ENCODE measurements at places on chromosomes 4 and X.

DNA sequence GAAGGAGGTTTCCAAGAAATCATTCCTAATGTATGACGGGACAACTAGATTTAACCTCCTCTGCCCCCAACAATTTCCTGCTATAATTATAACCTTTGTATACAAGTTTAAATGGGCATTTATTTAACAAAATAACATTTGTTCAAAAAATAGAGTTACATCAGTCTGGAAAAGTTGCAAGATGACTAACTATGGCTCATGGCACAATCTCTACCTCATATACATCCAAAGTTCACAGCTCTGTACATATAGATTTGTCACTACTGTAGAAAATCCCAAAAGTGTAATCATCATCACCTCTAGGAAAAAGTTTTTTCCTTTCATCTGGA, 3.8 kb upstream of the RPS6KA3 start:
- DNase-seq: no peak

DNA sequence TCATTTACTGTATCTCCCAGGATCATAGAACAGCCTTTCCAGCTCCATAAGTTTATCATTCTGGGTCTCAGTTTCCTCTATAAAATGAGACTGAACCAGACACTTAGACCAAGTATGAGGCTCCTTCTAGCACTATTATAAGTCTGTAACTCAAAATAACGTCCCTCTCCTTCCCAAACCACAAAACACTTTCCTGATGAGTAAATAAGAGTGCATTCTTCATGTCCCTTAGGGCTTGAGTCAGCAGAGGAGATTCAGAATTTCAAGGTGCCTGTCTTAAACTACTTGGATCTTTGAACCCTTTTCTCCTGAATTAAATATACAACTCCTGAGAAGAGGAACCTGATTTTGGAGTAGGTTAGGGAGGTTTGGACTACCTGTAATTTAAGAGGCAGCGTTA, 62.6 kb downstream of the GLRA2 start:
- no peak for DNase-seq

DNA sequence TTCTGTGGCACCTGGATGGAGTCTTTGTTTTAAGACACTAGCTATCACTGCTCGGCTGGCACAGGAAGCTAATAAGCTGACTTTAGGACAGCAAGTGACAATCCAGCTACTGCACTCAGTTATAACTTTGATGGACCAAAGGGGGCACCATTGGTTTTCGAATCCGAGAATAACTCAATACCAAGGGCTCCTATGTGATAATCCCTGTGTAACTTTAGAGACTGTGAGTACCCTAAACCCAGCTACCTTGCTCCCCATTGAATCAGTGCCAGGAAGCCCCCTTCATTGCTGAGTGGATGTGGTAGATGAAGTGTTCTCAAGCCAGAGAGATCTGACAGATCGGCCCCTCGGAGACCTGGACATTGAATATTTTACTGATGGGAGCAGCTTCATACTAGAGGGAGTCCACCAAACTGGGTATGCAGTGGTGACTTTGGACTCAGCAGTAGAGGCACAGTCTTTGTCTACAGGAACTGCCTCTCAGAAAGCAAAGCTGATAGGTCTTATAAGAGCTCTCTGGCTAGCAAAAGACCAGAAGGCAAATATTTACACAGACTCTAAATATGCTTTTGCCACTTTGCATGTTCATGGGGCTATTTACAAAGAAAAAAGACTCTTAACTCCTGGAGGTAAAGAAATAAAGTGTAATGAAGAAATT, 35.5 kb upstream of the UGT2B7 start:
- DNase-seq: no peak

DNA sequence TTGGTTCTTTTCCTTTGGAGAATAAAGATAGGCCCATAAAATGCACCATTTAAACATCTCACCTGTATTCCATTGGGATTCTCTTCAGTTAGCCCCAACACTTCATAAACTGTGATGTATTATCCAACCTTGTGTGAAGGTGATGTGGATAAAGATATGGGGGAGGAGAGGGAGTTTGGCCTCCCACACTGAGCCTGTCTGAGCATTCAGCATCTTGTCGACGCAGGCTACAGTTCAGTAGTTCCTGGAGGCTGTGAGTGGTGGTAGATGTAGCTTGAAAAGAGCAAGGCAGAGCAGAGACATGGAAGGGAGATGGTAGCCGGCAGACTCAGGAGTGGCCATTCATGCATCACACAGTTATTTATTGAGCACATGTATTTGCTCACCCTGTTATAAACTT, 292.4 kb upstream of the PITX2 start:
- no peak for DNase-seq

GRCh38 chr4:1722551-1723118, 1.3 kb downstream of the TACC3 start:
- DNase-seq: no peak

- no peak for DNase-seq
Observed at GRCh38 chr4:70874268-70875156, 27.7 kb upstream of the MOB1B start.

Measured in stimulated activated CD4-positive, alpha-beta T cell treated with anti-CD3 and anti-CD28 coated beads, Interleukin-1b, Interleukin-23, amount 100 ng/mL, for 1 hour (primary cell).